ENCODE measurements at places on chromosomes 3 and 15. TPM values are rescaled to one million over a fixed set of nuclear protein-coding genes. Genes with fewer than 3 reads are reported as not detected.

DNA sequence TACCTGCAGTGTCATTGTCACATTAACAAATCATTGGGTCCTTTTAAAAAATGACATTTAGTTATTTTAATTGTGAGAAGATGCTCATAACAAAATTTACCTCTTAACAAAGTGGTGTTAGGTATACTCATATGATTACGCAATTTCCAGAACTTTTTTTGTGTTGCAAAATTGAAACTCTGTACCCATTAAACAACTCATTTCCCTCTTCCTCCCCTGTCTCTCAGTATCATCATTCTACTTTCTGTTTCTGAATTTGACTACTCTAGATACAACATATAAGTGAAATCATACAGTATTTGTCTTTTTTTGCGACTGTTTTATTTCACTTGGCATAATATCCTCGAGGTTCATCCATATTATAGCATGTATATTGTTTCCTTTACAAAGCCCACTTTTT, 58.7 kb upstream of the CHST2 start:
- no peak for DNase-seq

The SLC22A14 gene
- not detected for total RNA-seq

The THOC7 gene
- 16.2 TPM for total RNA-seq

The C3orf85 gene
- total RNA-seq = not detected

GRCh38 chr3:171251835-171252234, 208.4 kb downstream of the TNIK start:
- DNase-seq = no peak

The HCN4 gene
- 0.37 TPM for total RNA-seq

GRCh38 chr15:63669074-63669473, 71.9 kb downstream of the FBXL22 start:
- DNase-seq = no peak

- DNase-seq = peak; percentile 68
These were observed 208.5 kb downstream of the ROBO2 start for GRCh38 chr3:77248420-77248819.

The CCDC50 gene
- 76.3 TPM for total RNA-seq

The ABCC5 gene
- 21.4 TPM for total RNA-seq

The CDCP1 gene
- total RNA-seq = 22.5 TPM

- no peak for DNase-seq
These were observed 68.3 kb upstream of the HERC1 start for GRCh38 chr15:63901912-63902670.

DNA sequence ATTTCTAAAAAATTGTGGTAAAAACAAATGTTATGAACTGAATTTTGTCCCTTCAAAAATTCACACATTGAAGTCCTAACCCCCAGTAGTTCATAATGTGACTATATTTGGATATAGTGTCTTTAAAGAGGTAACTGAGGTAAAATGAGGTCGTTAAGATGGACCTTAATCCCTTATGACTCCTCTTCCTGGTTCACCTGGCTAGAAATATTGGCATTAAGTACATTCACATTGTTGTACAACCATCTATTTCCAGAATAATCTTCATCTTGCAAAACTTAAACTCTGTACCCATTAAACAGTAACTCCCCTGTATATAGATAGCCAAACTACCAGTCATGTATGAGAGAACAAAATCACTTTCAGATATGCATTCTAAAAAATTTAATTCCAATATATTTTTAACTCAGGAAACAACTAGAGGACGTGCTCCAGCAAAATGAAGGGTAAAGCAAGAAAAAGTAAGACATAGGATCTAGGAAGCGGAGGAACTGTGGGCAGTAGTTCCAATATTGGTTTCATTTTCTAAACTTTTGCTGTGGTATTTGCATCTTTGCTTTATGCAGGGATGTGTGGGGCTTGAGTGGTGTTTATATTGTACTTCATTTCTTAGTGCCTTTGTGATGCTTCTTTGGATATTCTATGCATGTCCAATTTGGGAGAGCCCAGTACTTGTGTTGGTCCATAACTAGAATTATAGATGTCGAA, 36.7 kb upstream of the IL20RB start:
- no peak for DNase-seq

The RHOV gene
- total RNA-seq = not detected

DNA sequence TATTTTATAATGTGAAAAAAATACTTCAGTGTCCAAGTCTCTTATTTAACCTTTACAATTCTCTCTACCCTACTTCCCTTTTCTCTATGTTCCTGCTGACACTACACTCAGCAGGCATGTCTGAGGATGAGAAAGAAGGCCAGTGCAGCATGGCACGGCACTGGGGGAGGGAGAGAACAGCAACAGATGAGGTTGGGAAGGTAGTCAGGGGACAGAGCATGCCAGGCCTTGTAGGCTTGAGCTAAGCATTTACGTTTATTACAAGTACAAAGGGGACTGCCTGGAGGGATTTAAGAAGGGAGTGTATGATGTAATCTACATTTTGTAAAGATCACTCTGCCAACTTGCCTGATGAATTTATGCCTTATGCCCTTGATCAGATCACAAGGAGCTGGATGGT, 117.3 kb upstream of the WNT5A start:
- no peak for DNase-seq

GRCh38 chr15:73024168-73024567, 28.1 kb upstream of the NEO1 start:
- no peak for DNase-seq

The TUSC7 gene
- total RNA-seq = not detected

DNA sequence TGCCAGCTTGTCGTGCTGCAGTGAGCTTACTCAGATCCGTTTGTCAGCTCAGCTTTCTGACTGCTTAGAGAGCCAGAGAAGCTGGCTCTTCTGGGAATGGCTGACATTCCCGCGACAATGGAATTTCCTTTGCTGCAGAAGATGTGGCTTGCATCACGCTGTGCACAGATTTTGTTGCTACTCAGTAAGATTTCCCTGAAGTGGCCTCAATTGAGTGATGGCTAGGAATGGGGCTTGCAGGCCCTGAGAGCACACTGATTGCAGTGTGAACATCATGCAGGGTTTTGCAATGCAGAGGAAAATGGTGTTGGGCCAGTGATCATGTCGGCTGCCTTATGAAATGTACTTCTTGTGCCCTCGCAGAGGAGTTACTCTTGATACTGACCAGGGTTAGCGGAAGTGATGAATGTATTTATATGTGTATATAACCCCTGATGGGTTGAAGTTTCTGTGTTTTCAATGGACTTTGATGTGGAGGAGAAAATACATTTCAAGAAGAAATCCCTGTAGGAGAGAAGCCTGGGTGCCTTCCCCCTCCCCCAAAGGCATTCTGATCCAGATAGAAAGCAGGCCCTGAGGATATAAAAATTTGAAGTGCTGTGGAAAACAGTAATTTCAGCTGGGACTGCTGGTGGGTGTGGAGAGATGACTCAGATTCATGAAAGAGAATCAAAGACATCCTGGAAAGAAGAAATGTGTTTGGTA, 102.5 kb upstream of the PDZRN3 start:
- DNase-seq = no peak

- no peak for DNase-seq
These were observed 139.7 kb upstream of the CPNE4 start for GRCh38 chr3:132174500-132174899.

The LYZL4 gene
- total RNA-seq = not detected

DNA sequence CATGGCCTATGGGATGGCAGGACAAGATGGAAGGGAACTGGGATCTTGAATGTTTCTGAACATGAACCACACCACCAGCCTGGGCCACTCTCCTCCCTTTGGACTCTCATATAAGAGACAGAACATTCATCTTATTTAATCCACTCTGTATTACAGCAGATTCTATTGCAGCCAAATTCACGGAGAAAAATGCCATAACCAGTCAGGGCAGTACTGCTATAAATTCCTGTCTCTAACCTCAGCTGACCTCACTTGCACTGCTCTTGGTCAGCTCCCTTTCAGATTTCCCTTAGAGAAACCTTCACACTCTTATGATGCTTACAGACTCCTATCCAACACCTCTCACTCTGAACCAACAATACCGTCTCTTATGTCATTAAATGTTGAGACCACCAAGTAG, 101.4 kb downstream of the RYK start:
- no peak for DNase-seq

DNA sequence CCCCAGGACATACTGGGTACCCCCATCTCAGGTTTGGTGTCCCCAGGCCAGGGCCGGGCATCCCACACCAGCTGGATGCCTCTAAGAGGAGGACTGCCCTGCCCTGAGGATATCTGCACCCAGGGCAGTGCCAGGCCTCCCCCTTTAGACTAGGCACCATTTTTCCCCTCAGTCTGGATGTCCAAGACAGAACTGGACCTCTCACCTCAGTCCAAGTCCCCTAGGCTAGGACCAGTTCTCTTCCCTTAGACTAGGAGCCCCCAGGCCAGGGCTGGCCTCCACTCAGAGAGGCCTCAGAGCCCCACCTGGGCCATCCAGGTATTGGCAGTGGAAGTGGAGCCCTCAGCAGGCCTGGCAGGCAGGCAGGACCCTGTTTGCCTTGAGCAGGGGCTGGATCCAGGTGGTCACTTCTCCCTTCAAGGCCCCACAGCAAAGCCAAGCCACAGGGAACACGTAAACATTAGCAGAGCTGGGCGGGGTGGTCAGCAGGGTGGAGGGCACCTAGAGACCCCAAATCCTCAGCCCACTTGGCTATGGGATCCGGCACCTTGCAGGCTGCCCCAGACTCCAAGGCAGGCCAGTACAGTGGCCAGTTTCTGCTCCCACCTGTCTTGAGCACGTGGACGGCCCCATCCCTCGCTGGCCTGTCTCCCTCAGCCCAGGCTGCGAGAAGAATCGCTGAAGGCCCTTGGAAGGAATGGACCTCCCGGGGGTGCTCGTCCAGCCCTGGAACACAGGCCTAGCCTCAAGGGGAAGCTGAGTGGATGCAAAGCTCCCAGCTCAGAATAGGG, 28.3 kb downstream of the PTH1R start:
- DNase-seq = peak; percentile 50

The GABRR3 gene
- not detected for total RNA-seq

DNA sequence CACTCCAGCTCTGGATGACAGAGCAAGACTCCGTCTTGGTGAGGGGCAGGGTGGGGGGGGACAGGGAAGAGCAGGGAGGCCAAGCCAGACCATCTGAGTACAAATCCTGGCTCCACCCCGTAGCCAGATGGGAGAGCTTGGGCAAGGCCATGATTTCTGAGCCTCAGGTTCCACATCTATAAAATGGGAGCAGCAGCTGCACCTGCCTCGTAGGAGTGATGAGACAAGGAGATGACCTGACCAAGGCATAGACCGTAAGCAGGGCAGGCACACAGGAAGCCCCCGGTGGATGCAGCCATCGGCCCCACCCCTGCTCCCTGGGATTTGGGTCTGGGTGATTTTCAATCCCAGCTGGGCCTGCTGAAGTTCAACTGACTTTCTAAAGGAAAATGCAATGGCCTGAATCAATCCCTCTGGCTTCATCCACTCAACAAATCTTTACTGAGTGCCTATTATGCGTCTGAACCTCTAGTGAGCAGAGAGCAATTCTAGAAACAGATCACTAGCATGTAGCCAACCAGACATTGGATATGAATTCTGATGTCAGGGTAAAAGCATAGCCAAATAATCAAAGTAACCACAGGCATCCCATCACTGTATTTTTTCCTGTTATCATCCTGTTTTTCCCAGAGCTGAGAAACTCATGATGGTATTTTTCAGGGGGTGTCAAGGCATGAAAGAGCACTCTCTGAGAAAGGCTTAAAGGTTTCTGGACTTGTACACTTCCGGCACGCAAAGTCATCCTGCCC, 141.2 kb downstream of the NUP210 start:
- no peak for DNase-seq

DNA sequence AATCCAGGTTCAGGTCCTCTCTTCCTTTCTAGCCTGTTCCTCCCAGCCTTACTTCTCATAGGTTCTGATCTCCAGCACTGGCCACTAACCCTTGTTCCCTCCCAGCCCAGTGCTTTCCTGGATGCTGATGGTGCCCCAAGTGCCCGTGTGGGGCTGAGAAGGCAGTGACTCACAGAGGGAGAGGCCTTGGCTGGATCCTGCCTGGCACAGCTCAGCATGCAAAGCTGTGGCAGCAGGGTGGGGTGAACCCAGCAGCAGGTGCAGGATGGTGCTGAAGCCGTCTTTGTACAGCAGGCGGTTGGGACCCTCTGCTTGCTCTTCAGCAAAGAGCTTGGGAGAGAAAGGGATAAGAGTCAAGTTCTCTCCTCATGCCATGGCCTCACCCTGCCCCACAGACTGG, 7.6 kb downstream of the LPCAT4 start:
- DNase-seq = no peak

- no peak for DNase-seq
These were observed 12.1 kb downstream of the PCLAF start for GRCh38 chr15:64369078-64369607.

The CSNK1G1 gene
- total RNA-seq = 18.7 TPM

DNA sequence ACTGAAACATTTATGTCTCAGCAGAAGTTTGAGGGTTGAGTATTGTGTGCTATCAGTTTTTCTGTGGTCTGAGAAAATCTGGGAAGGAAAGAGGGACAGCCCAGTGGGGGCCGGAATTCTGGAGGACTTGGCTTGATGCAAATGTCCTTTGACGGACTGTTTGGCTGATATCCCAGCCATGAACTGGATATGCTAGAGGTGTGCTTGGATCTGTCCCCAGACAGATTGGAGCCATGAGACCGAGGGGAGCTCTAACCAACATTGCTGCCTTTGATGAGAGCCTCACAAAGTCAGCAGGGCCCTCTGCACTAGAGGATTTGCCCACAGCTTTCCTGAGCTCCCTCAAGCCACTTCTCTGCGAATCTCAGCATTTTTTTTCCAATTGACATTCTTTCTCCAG, 405.6 kb downstream of the NTRK3 start:
- DNase-seq = no peak

DNA sequence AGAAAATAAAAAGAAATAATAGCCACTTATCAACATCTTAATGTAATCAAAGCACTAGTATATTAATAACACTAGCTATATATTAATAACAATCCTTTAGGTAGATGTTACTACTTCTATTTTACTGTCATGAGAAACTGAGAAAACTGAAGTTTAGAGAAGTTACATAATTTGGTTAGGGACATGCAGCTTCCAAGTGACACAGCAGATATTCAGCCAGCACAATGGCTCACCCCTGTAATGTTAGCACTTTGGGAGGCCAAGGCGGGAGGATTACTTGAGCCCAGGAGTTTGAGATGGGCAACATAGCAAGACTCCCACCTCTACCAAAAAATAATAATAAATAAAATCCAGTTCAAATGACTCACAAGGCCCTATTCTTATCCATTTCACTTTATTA, 1.9 kb upstream of the UBR1 start:
- DNase-seq = no peak

GRCh38 chr3:172134352-172134751, 95.0 kb downstream of the FNDC3B start:
- DNase-seq = no peak

DNA sequence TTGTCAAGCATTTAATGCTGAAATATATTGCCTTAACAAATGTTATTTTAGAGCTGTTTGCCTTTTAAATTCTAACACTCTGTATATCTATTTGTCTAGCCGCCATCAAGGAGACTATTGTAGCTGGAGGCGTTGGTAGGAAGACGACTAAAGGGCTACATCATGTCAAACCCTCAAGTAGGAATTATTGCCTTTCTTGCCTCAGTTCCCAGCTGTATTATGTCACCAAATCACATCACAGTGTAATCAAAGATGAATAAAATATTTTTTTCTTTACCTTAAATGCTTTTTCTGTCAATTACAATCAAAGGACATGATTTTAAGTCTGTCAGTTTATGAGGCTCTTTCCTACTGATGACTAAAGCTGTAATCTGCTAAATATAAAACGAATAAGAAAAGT, 233.1 kb downstream of the ZIC4 start:
- no peak for DNase-seq

The LTF gene
- total RNA-seq = 15.3 TPM

- no peak for DNase-seq
These were observed 755.5 kb downstream of the GBE1 start for GRCh38 chr3:81005992-81006391.

The LRTM1 gene
- not detected for total RNA-seq

GRCh38 chr3:119258915-119259314, 18.2 kb upstream of the B4GALT4 start:
- no peak for DNase-seq

The RTP4 gene
- total RNA-seq = 0.89 TPM
